LoVo (cell line): ENCODE measurements at places on chromosomes 16 and 17.

DNA sequence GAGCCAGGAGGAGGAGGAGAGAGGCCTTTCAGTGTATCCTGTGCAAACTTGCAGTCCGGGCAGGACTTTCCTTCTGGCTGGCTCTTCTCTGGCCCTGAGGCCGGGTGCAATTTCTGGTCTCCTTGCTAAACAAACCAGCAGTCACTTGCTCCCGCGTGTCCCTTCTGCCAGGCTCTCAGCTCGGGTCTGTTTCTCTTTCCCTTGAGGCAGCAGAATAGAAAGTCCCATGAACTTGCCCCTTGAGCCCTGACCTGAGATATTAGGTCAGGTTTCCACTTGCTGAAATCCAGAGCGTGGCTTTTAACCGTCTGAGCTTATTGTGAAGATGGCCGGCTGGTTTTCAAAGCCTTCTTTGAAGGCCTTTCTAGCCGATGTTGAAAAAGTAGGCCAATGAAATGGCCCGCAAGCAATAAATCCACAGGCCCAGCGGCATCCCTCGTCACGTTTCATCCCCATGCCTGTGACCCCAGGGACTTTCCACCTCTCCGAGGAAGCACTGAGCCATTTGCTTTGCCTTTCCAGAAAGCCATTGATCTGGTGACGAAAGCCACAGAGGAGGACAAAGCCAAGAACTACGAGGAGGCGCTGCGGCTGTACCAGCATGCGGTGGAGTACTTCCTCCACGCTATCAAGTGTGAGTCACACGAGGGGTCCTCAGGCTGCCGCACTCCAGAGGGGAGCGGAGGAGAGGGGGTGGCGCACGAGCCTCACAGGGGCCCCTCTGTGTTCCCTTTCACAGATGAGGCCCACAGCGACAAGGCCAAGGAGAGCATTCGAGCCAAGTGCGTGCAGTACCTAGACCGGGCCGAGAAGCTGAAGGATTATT lies 4.5 kb downstream of the VPS4A start:
- no peak for DNase-seq

DNA sequence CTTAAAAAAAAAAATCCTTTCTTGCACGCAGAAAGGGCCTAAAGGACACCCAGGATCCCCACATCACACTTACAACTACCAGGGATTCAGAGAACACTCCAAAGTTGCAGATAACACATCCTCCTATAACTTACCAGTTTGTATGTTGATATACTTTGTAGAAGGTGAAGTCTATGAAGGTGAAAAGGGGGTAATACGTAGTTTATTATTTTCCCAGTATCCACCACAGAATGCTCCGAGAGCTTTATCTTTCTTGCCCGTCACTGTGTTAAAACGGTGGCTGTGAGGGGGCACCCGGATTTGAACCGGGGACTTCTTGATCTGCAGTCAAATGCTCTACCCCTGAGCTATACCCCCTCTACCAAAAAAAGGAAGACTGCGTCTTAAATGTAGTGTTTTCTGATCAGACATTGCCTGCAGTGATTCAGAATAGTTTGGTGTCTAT lies 7.9 kb upstream of the RPL23 start:
- DNase-seq: no peak

DNA sequence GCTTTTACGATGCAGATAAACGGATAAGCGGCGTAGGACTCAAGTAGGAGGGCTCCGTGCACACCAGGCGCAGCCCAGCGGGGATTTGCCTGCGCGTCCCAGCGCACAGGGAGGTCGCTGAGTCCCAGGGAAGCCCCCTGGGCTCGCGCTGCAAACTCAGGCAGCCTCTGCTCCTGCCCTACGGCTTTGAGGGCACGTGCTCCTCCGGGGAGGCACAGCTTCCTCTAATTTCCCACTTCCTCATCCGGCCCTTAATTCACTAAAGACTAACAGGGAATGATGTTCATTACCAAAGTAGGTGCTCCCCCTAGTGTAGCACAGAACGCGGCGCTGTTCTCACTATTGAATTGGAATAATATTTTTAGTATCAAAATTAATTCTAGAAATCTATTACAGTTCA lies 825.4 kb downstream of the KCNJ18 start:
- DNase-seq: no peak

DNA sequence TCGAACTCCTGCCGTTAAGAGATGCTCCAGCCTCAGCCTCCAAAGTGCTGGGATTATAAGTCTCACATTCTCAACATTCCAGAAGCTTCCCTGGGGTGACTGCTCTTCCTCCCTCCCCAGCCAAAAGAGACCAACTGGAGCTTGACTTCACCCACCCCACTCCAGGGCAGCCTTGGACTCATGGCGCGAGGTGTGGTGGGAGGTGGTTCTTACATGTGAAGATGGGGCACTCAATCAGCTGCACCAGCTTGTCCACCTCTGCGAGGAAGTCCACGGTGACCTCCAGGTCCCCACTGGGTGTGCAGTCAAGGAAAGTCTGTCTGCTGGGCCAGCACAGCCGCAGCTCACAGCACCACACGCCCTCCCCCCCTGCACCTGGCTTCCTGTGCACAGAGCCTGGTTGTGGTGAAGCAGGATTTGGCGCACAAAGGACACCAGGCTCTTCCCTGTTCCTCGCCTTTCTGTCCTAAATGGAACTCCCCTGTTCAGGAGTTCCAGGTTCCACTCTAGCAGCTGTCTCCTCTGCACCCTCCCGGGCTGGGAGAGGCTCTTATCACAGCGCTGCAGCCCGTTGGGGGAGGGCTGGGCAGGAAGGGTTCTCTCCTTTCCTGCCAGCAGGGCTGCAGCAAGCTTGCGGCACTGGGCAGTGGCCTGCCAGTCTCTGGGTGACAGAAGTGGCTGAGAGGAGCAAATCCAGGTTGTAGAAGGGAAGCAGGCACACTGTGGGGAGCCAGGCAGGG lies 9.6 kb upstream of the MTSS2 start:
- DNase-seq: no peak

DNA sequence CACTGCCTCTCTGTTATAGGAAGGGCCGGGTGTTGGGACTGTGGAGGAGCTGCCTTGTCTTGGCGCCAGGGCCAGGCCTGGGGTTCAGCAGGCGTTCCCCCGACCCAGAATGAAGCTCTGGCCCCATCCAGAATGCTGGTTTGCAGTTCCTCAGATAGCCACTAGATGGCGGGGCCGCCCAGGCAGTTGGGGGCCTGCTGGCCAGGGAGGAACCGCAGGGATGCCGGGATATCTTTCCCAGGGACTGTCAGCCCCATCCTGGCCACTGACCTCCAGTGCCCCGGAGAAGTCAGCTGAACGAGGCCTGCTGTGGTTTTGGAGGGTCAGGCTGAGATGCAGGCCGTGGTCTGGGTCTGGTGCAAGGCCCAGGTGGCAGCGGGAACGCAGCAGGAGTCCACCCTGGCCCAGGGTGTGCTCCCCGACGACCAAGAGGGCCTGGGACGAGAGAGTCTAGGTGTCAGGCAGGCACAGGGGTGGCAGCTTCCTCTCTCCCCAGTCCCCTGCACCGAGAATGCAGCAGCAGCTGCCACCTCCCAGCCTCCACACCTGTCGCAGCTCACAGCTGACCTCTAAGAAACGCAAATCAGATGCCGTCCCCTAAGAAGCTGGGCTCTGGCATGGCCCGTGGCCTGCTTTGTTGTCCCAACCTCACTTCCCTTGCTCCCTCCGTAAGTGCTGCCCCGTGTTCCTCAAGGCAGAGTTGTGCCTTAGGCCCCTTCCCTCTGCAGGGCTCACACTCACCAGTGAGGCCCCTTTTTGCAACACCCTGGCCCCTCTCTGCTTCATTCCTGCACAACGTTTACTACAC lies 51.2 kb downstream of the RMI2 start:
- DNase-seq: peak; percentile 61

DNA sequence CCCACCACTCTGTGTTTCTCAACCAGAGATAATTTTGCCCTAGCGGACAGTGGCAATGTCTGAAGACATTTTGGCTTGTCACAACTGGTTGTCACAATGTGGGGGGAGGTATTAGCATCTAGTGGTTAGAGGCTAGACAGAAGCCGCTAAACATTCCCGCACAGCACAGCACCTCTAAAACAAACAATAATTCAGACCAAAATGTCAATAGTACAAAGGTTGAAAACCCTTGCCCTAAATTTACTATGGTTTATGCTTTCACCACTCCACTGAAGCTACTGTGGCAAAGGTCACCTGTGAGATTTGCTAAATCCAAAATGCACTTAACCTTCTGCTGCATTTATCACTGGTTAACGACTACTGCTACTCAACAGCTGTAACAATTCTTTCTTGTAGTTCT lies 14.1 kb downstream of the NUP88 start:
- DNase-seq: no peak

DNA sequence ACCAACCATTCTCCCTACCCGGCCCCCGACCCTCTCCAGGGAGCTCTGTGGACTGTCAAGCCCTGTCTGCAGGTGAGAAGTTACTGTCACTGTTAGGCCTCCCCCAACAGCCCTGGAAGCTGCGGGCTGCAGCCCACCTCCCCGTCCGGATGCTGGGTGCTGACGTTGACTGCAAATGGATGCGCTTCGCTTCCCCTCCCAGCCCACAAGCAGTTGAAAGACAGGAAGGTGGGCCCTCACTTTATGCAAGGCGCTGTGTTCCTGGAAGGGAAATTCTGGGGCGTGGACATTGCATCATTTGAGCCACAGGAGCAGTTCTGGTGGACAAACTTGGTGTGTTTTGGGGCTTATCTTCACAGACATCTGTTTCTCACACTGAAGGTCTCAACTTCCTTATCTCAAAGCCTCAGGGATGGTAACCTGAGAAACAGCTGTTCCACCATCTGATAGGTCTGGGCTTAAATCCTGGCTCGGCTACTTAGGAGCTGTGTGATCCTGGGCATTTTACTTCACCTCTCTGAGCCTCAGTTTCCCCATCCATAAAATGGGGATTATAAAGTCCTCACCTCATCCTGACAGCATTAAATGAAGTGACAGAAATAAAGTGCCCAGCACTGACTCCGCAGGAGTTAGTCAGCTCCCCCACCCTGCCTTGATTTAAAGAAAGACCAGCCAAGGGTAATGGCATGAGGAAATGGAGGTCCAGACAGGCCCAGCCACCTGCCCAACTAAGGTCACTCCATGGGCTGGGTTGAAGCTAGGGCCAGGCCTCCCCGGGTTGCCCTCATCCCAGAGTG lies 4.6 kb upstream of the DRC7 start:
- DNase-seq: no peak

- DNase-seq: no peak
Measured at GRCh38 chr17:59790910-59791309, 83.5 kb downstream of the VMP1 start.

GRCh38 chr16:23855010-23855409 lies 19.2 kb downstream of the PRKCB start:
- no peak for DNase-seq

- no peak for DNase-seq
Measured at GRCh38 chr16:85798901-85799496, 345 bp downstream of the EMC8 start.

DNA sequence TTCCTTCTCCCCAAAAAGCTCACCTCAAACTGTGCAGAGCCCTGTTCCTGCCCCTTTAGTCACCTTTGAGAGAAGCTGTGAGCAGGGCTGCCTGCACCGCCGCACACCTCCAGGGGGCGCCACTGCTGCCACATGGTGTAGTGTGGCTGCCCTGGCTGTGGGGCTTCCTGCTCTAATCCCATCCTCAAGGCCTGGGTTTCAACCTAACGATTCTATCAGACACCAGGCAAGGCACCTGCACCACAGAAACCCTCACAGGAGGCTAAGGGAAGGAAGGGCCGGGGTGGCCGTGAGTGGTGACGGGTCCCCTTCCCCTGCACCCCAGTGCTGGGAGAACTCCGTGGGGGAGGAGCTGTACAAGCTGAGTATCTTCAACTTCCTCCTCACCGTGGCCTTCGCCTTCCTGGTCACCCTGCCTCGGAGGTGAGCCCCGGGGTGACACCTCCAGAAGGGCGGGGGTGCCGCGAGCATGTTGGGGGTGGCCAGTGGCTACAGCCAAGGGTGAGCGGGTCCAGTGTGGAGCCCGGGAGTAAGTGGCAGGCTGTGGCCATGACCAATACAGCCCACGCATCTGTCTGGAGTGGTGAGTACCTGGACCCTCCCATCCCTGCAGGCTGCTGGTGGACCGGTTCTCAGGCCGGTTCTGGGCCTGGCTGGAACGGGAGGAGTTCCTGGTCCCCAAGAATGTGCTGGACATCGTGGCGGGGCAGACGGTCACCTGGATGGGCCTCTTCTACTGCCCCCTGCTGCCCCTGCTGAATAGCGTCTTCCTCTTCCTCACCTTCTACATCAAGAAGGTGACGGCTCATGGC lies 7.0 kb downstream of the TMC8 start:
- DNase-seq: no peak

GRCh38 chr17:83076938-83077337 lies 2.5 kb upstream of the METRNL start:
- DNase-seq: peak; percentile 38

DNA sequence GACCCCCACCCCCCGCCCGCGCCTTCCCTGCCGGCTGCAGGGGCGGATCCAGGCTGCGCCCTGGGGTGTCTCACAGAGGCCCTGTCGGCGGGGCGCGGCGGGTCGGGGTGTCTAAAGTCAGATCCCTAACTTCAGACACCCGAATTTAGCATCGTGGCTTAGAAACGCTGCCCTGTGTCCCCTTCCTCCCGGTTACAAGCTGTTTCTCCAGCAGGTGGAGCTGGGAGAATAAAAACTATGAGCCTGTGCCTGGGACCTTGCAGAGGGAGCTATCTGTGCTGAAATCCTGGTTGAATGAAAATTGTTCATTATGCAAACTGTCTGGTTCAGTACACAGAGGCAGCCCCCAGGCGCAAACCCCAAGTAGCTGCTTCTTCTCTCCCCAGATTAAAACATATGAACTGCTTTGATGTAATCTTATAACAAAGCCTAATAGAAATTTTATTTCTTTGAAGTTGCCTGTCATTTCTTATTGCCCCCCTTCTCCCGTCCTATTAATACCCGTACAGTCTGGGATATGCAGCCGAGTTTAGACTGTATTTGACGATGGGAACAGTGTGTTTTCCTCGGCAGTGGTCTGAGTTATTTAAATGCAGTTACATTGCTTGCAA lies 79.0 kb downstream of the RPA1 start:
- DNase-seq: peak; percentile 59

DNA sequence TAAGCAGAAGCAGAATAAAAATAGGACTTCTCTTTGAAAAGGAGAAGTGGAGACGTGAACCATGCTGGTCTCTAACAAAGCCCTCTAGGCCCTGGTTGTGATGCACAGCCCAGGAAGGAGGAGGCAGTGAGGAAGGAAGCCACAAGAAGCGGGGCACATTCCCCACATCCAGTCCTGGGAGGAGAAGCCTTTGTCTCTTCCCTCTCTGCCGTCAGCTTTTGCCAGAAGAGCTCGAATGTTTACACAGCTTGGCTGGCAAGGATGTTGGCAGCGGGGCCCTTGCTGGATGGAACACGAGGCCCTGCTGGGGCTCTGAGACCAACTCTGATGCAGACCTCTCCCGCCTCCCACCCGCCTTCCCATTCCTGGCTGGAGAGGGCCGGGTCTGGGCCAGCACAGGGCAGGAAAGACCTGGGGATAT lies 91.3 kb downstream of the MAF start:
- DNase-seq: no peak

- peak; percentile 55 for DNase-seq
Measured at GRCh38 chr16:66741169-66741900, 10.1 kb downstream of the DYNC1LI2 start.

- DNase-seq: no peak
Measured at GRCh38 chr16:11354733-11355574, 9.7 kb downstream of the RMI2 start.
